ENCODE measurements at places on chromosomes 4 and X. TPM values are rescaled to one million over a fixed set of nuclear protein-coding genes. Genes with fewer than 3 reads are reported as not detected.

The ARAP2 gene
- total RNA-seq, result 0.20 TPM

The PDGFC gene
- total RNA-seq, result 54.7 TPM

The KLHL13 gene
- 0.12 TPM for total RNA-seq

The IQSEC2 gene
- 28.4 TPM for total RNA-seq

The EPHA5 gene
- total RNA-seq, result 0.36 TPM

The NR0B1 gene
- total RNA-seq, result 0.48 TPM

The PRRG3 gene
- total RNA-seq, result not detected

The ADH1B gene
- total RNA-seq, result not detected

The NPY2R gene
- not detected for total RNA-seq

The SULT1B1 gene
- total RNA-seq, result not detected

The TEX11 gene
- 0.88 TPM for total RNA-seq

The SHROOM3 gene
- 9.6 TPM for total RNA-seq

The TLR10 gene
- not detected for total RNA-seq

The IL2RG gene
- not detected for total RNA-seq

The VSIG1 gene
- not detected for total RNA-seq

The HELT gene
- not detected for total RNA-seq

The EREG gene
- total RNA-seq, result 46.3 TPM

The TIMP1 gene
- 737 TPM for total RNA-seq

The TECRL gene
- not detected for total RNA-seq

The UGT8 gene
- 0.68 TPM for total RNA-seq

The TLR2 gene
- total RNA-seq, result 11.3 TPM

The TREX2 gene
- total RNA-seq, result not detected
